ENCODE measurements at places on chromosomes 2 and 18.

GRCh38 chr2:201116959-201117734, 1.2 kb downstream of the CFLAR start:
- DNase-seq = peak; percentile 92

DNA sequence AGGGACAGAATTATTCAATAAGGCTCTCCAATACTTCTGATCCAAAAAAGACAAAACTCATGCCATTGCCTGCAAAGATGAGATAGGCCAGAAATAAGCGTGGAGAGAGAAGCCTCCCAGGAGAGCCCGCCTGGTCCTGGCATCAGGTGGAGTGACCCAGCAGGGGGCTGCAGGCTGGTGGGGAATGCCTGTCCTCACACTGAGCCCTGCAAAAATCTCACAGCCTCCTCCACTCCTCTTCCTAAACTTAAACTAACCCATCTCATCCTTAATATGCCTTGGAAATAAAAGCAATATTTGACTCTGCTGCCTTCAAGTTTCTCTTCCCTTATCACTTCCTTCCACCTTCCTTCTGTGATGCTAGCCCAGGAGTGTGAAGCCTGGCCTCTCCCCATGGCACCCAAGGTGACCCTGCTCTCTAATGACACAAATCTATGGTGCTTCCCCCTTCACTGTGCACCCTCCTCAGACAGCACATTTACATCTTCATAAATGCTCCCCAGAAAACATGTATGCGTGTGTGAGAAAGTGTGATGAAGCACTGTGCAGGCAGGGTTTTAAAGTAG, 218.4 kb downstream of the ANAPC1 start:
- DNase-seq = no peak

- peak; percentile 70 for DNase-seq
These were observed 38.5 kb downstream of the NPC1 start for GRCh38 chr18:23547846-23548245.

DNA sequence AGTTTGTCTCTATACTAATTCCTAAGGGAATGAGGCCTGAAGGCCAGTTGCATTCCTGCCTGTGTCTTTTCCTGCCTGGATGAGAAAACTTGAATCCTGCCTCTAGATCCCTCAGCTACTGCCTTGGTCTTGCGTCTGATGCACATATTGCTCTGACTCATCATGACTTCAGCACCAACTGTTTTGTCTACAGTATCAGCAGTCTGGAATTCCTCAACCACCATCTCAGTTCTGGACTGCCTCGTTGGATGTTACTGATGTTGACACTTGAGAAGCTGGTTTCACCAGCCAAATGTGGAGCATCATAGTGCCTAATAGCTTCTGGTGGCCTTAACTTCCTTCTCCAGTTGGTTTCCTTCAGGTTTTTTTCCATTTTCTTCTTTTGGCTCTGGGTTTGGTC, 211.0 kb downstream of the CTNNA2 start:
- DNase-seq = peak; percentile 73

DNA sequence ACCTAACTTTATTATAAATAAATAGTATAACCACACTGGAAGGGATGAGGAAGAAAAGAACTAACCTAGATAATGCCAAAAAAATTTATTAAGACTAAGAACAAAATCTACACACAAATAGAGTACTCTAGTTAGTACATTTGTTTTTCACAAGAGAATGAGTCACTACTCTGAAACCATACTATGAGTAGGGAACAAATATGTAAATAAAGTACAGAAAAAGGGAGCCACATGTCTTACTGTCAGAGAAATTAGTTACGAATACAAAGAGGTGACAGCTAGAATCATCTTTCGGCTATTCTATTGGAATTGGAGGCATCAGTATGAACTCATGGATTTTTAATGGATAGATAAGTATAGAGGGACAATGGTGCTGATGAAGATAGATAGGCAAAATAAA, 150.5 kb downstream of the COPS8 start:
- DNase-seq = peak; percentile 43

- no peak for DNase-seq
These were observed 3.1 kb downstream of the RAB11FIP5 start for GRCh38 chr2:73109431-73110167.

DNA sequence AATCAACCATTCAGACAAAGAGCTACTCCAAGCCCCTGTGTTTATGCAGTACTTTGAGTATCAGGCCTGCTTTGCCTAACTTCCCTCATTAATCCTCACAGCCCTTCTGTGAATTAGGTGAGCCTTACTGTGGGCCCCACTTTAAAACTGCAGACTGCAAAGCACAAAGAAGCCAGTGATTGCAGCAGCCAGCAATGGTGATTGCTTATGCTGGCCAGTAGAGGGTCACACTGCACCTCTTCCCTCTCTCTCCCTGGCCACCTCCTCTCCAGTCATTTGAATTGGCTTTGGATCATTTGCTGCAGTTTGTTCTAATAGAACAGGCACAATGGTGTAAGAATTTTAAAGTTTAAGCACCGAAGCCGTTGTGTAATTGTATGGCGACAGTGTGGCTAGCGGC, 229.9 kb downstream of the AGPS start:
- no peak for DNase-seq

GRCh38 chr2:233044974-233045605, 12.6 kb downstream of the NEU2 start:
- no peak for DNase-seq

DNA sequence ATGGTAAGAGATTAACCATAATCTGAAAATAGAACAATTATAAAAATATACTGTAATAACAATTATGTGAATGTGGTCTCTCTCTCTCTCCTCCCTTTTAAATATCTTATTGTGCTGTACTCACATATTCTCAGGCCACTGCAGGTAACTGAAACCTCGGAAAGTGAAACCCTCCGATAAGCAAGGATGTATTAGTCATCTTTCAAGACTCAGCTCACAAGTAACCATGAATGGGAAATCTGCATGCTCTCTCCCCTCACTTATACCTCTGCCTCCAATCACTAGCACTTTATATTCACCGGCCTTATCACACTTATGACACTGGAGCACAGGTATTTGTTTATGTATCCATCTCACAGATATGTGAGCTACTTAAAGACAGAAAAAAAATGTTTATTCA, 139.7 kb downstream of the LRP2 start:
- peak; percentile 23 for DNase-seq

DNA sequence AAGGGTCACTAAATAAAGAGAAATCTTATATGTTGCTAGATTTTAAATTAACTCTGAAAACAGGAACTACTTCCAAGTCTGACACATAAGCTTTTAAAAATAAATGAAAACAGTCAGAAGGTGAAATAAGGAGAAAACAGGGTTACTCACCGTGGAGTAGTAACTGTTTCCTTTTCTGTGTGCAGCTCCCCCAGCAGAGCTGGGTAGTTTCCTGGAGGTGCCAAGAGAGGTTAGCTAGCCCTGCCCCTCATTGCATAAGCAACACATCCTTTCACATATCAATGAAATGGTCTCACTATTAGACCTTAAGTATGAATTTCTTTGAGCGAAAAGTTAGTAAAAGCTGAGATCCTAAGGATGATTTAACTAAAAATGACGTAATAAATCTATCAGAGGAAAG, 54.0 kb upstream of the GPR75 start:
- DNase-seq = peak; percentile 33

- DNase-seq = peak; percentile 84
These were observed 9.5 kb upstream of the ZNF396 start for GRCh38 chr18:35386600-35387100.

DNA sequence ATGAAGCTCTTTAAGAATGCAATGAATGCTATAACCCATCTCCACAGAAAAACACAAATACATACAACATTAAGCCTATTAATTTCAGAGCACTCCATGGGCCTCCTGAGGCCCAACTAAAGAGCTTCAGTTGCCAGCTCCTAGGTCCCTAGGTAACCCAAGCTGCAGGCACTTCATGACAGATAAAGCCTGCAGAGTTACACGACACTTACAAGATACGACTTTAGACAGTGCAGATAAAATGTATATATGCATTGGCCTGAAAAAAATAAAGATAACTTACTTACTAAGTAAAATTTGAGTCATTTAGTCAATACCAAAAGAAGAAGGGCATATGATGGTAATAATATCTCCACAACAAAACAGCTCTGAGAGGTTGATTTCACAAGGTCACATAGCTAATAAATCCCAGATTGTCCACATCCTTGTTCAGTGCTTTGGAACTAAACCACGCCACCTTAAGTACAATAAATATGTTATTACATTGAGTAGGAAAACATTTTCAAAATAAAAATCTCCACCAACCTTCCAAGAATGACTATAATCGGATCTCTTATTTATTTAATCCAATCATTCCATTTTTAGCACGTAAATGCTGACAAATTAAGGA, 3.4 kb downstream of the MAP4K3 start:
- DNase-seq = no peak

DNA sequence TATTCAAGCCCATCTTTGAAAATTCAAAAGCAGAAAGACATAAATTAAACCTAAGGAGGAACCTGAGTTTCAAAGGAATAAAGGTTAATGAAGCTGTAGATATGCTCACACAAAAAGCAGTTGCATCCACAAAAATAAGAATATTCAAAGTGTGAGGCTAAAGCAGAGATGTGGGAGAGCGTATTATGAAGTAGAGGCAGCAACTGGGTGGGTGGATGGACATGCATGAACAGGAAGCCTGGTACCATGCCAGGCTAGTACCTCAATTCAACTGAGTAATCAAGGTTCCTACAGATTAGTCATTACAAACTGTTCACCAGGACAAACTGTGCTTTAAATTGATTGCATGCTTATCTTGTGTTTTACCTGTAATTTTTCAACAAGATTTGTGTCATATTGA, 330.0 kb upstream of the PKDCC start:
- peak; percentile 85 for DNase-seq

- no peak for DNase-seq
These were observed 19.0 kb downstream of the CLUL1 start for GRCh38 chr18:615773-616172.

DNA sequence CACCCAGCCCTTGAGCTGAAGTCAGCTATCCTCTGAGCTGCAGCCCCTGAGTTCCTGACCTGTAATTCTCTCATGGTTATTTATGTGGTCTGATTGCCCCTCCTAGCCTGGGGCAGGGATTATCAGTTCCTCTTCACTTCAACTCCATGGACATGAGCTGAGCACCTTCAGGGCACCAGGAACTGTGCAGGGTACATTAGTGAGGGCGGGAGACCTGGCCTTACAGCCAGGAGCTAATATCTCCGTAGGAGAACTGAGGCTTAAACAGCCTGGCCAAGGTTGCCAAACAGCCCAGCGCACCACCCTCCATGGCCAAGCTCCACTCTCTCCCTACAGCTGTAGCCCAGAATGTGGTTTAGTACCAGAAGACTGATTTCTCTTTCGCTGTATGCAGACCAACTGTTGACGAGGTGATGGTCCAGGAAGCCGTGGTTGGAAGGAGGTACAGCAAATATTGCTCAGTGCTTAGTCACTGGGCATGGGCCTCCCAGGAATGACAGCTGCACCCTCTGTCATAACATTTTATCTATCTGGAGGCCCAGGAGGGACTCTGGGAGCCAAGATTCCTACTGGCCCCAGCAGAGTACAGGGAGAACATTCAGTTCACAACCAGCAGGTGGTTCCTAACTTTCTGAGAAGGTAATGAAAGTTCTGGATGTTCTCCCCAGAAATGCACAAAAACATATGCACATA, 228.7 kb upstream of the SIX2 start:
- DNase-seq = peak; percentile 96

- no peak for DNase-seq
These were observed 60.3 kb upstream of the IGFBP2 start for GRCh38 chr2:216572582-216573578.

GRCh38 chr2:203594541-203594940, 59.4 kb upstream of the RAPH1 start:
- DNase-seq = no peak

- DNase-seq = peak; percentile 58
These were observed 591 bp downstream of the ASXL2 start for GRCh38 chr2:25877431-25878360.

GRCh38 chr2:37418956-37419355, 74.5 kb downstream of the QPCT start:
- DNase-seq = peak; percentile 3

DNA sequence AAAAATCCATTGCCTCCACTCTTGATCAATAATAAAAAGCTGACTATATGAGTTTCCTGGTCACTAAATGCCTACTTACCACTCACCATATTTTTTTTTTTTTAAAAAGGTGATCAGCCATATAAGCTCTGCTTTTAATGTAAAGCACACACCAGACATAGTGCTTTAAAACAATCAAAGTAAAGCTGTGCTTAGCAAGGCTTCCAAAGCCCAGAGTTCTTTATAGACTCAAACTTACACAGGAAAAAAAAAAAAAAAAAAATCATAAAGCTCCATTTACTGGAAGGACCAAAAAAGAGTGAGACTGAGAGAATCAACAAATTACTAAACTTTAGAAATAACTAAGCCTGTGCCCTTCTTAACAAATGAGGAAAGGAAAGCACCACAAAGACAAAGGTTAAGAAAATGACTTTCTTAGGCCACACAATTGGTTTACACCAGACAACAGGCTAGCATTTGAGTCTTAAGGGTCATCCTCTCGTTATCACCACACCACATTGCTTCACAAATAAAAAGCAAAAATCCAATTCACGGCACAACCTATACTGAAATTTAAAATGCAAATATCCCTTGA, 11.2 kb downstream of the ACVR1 start:
- no peak for DNase-seq

- no peak for DNase-seq
These were observed 243.2 kb downstream of the MYO3B start for GRCh38 chr2:170420961-170421687.

- DNase-seq = no peak
These were observed 1.3 kb downstream of the RAB10 start for GRCh38 chr2:26035090-26035743.

DNA sequence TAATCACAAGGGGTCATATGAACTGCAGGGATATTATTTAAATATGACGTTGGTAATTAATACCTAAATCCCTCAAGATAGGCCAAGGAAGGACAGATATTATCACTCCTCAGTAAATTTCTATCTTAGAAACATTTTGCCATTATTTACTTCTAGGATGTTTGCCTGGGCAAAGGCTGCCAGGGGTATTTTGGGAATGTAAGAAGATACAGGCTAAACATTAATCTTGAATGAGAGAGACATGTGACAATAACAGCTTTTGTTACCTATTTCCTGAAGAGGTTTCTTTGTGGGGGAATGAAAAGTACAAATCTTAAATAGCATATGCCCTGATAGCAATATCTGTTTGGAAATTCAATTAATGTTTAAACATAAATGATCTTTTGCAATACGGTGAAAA, 756 bp upstream of the CCDC195 start:
- no peak for DNase-seq

DNA sequence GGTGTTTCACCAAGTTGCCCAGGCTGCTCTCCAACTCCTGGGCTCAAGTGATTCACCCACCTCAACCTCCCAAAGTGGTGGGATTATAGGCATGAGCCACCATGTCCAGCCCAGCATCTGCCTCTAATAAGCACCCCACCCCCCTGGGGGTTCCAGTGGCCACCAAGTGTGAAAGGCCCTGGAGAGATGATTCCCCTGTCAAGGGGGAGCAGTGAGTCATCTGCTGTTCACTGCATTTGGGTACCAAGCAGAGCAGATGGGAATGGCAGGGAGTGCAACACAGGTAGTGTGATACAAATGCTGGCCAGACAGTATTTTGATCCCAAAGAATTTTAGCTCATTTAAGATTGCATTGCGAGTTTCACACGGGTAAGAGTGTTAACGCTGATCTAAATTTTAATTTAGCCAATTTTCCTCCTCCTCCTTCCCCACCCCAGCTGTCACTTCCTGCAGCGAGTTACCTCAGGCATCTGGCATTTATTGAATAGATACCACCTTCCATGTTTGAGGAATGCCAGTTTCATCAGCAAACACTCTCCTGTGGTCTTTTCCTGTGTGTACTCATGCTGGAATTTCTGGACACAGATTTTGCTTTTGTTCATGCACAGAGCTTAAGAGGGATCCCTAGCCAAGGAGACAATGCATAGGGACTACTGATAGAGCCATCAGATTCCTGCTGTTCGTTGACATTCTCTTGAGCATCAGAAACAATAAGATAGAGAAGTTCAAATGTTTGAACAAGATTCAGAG, 32.4 kb upstream of the NCK2 start:
- DNase-seq = peak; percentile 5

Data from MCF 10A (cell line).